Muscle of leg (tissue), 16 donors: ENCODE measurements at places on chromosomes 3 and 15. TPM values are rescaled to one million over a fixed set of nuclear protein-coding genes. Genes with fewer than 3 reads are reported as not detected.

The ACKR2 gene
- 0.69 TPM for polyA plus RNA-seq

The PRTG gene
- 4.4 TPM for polyA plus RNA-seq

The GAP43 gene
- 4.9 TPM for polyA plus RNA-seq

The GNAT1 gene
- not detected for polyA plus RNA-seq

- DNase-seq: peak; percentile 78
Observed at GRCh38 chr15:101121511-101122090, 130.2 kb downstream of the CHSY1 start.

The KCNAB1 gene
- polyA plus RNA-seq: 4.4 TPM

DNA sequence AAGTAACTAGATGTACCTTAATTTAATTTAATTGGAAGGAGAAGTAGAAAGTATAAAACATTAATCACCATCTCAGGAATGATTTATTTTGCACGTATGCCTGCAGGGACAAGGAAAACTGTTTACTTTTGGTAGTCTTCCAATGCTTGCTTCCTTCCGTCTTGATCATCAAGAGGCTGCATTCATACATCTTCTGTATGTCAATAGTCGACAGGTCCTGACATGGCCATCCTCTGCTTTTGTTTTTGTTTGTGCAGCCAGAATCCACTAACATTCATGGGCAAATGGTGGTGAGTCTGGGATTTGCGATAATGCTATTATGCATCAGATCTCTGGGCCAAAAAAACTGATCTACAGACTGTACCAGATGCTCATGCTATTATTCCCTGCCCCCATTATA is 56.6 kb upstream of the ZPLD1 start:
- DNase-seq: no peak
